ENCODE measurements at places on chromosomes 2 and 18.
A peak's percentile ranks its signal among the peaks of the same experiment; 100 is the strongest.

GRCh38 chr2:237210297-237210696, 124.6 kb downstream of the COPS8 start:
- no peak for DNase-seq

DNA sequence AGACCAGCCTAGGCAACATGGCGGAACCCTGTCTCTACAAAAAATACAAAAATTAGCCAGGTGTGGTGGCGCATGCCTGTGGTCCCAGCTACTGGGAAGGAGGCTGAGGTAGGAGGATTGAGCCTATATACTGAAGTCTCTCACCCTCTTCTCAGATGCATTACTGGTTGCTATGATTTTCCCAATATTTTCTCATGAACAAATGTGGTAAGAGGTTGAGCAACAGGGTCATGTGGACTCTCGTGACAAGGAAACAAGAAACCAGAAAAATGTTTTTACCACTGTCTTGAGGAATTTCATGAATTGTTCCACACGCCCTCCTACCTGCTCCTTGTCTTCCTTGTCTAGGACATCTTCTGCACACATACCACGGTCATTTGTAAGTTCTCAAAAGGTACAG, 12.4 kb downstream of the LMAN2L start:
- DNase-seq, result no peak

DNA sequence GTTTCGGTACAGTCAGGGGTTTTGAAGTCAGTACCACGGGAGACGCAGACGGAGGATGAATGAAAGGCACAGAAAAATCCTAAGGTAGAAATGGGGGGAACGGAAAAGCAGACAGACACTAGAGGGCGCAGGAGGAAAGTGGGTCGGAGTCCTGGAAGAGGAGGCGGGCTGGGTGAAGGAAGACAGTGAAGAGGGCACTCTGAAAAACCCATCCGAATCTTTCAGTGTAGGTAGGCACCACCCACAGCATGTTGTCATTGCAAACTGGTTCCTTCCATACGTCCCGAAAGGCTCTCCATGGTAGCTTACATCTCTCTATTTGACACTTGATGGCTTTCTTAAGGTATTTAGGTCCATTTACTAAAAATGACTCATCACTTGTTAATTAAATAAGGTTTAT, 18.5 kb upstream of the ZNF236 start:
- DNase-seq, result peak; percentile 74

DNA sequence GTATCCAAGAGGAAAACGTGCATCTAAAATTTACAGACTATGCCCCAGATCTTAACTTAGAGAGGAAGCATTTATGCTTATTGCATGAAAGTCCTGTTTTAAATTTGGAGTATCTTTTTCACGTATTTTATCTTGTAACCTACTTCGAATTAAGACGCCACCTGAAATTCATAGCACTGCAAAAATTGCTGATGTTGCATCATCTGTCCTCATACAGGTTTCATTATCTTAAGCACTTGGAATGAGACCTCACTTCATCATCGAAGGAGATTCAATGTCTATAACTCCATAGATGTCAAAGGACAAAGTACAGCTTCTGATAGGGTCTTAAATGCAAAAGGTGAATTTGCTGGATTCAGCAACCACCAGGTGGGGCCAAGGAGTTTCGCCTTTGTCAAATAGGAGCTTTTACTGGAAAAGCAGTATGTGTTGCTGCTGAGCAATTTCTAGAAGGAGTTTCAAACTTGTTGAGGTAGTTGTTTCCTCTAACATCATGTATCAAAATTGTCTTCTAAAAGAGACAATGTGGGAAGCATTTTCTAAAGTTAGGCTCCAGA, 106.4 kb upstream of the CCDC85A start:
- DNase-seq, result no peak

DNA sequence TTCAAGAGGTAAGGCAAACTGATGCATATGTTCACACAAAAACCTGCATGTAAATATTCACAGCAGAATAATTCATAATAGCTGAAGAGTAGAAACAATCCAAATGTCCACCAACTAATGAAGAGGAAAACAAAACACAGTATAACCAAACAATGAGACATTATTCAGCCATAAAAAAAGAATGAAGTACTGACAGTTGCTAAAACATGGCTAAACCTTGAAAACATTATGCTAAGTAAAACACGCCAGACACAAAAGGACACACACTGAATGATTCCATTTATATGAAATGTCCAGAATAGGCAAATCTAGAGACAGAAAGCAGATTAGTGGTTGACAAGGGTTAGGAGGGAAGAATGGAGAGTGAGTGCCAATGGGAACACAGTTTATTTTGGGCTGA, 86.9 kb downstream of the SESTD1 start:
- no peak for DNase-seq

GRCh38 chr2:30974092-30974491, 164.1 kb downstream of the GALNT14 start:
- no peak for DNase-seq

GRCh38 chr2:64675860-64676259, 22.1 kb upstream of the SERTAD2 start:
- DNase-seq, result no peak

- no peak for DNase-seq
These were observed 21.2 kb downstream of the TRAF3IP1 start for GRCh38 chr2:238341536-238341935.

DNA sequence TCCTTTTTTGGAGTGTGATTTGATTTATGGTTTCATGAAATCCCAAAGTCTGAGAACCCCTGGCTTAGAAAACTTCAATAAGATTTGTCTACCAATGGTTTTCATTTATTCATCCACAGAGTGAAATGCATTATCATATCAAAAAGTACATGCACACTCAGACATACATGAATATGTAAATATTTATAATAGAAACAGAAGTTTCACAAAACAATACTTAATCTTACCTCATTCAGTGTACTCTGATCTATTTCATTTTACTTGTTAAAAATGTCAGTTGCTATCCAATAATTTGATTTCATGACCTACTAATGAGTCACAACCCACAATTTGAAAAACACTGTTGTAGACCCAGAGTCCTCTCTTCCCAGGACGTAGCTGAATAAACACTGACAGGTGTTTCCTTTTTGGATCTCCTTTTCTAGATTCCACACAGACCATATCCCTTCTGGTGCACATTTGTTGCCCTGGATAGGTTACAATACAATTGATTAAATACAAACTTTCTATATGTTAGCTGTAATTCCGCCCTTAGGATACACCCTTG, 10.4 kb upstream of the CAVIN2 start:
- DNase-seq, result no peak

DNA sequence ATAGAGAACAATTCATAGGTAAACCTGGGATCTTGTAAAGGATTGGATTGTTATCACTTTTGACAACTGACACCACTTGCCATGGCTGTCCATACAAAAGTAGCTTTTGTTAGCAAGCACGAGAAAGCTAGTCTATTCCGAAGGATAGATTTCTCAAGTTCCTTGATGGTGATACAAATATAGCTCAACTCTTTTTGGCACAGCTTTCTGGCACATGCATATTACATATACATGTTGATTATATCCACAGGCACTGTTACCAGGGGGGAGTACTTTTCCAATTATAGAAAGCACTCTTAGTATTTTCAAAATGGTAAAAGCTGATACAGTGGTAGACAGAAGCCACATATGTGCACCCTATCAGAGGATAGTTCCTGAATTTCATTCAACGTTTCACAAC, 168.9 kb downstream of the UPP2 start:
- no peak for DNase-seq

- DNase-seq, result no peak
These were observed 1594.5 kb upstream of the PIK3C3 start for GRCh38 chr18:40360558-40360957.

GRCh38 chr2:98028931-98029717, 33.4 kb upstream of the TMEM131 start:
- DNase-seq, result no peak

GRCh38 chr2:181407171-181407570, 50.0 kb upstream of the ITGA4 start:
- DNase-seq, result no peak

DNA sequence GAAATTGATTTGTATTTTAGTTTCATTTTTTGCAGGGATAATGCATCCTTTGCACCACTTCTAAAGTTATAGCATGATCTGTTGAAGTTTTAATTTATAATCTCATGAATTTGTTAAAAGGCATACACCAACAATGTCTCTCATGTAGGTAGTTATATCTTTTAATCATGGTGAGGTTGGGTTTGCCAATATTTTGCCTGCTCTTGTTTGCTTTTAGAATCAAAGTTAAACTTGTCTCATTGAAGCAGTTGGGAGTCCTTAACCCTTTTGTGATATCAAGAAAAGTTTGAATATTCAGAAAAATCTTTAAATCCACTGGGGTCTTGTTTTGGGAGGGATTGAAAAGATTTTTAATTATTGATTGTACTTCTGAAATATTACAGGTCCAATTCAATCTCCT, 31.7 kb downstream of the APLF start:
- DNase-seq, result no peak

DNA sequence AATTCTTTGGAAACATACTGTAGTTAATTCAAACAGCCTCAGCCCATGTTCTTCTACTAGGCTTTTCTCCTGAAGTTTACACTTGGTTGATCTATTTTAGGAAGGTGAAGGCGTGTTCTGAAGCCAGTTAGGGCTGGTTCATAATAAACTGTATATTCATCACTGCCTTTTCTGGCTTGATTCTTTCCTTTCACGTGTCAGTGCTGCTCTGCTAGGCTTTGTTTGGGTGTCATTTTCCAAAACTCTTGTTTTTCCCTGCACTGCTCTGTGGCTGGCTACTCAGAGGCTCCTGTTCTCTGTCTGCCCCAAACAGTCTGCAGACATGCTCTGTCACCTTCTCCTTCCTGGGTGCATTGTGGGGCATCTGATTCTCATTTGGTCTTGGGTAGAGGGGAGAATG, 136.1 kb downstream of the PARD3B start:
- no peak for DNase-seq
